WTC11 (cell line): ENCODE measurements at places on chromosomes 5 and 9.

- DNase-seq: no peak
Observed at GRCh38 chr9:26791274-26791673, 101.3 kb downstream of the CAAP1 start.

DNA sequence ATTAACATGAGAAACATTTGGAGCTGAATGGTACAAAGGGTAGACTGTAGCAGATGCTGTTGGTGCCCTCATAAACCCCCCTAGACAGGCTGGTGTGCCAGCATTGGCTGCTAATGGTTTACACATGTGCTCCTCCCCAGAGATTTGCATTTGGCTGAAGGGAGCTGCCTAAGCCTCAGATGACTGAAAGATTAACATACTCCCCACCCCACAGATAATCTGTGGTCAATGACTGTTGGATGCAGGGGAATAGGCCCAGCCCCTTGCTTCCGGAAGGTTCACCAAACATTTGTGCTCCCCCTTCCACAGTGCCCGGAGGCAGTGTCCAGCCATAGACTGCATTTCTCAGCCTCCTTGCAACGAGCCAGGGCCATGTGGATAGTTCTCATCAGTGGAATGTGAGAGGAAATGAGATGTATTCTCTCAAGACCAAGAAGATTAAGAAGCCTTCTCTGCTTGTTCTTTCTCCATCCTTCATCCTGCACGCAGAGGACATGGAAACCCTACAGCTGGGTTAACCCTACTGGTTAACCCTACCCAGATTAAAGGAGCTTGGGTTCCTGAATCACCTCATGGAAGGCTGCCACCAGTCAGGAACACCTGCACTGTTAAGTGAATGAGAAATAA, 79.6 kb downstream of the PHAX start:
- peak; percentile 28 for DNase-seq

- no peak for DNase-seq
Observed at GRCh38 chr9:131720330-131720729, 19.5 kb downstream of the RAPGEF1 start.

- DNase-seq: no peak
Observed at GRCh38 chr5:57577432-57578175, 95.0 kb upstream of the ACTBL2 start.

DNA sequence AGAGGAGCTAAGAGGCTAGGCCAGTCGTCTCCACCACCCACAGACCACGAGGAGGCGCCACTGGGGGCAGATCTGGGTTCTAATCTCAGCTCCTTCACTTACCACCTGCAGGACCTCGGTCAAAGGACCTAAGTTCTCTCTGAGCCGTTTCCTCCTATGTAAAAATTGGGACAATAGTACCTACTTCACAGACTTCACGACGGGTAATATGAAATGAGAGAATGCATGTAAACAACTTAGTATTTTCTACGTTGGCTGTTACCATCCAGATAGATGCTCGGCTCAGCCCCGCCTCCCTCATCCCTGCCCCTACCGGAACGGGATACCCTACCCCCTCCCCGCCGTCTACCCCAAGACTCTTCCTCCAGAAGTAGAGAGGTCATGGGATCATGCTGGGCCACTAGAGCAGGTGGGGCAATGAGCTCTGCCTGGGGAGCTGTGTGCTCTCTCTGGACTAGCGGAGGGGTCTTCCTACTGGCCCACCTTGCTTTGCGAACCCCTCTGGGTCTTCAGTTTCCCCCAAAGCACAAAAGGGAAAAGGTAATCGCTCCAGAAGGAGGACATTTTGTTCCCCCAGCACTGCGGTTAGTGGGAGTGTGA, 541 bp downstream of the GNPDA1 start:
- DNase-seq: peak; percentile 82

- no peak for DNase-seq
Observed at GRCh38 chr5:18744441-18744840, 1110.2 kb downstream of the TAF11L14 start.

DNA sequence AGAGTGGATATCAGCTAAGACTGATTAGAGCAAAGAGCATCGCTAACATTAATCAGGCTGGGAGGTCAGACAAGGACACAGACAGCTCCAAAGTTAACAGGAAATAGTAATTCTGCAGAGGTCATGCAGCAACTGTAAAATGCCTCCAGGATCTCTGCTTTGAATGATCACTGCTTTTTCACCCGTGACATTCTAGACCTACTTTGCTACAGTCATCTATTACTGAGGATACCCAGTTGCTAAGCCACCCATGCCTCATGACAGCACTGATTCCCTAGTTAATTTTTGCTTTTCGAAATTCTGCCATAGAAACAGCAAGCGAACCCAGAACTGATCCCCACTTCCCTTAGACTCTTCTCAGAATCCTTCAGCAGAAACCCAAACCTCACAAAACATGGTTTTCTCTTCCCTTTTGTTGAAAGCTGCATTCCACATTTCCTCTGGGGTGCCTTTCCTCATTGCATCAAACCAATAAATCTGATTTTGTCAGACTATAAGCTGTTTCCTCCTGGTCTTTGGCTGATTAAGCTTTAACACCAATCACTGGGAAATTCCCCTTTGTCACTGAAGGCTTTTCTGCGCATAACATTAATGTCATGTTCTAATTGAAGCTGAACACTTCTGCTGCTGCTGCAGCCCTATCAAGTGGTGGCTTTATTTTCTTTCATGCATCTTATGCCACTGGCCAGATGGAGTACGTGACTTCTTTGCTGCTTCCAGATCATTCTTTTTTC, 201.1 kb upstream of the CHD1 start:
- no peak for DNase-seq

DNA sequence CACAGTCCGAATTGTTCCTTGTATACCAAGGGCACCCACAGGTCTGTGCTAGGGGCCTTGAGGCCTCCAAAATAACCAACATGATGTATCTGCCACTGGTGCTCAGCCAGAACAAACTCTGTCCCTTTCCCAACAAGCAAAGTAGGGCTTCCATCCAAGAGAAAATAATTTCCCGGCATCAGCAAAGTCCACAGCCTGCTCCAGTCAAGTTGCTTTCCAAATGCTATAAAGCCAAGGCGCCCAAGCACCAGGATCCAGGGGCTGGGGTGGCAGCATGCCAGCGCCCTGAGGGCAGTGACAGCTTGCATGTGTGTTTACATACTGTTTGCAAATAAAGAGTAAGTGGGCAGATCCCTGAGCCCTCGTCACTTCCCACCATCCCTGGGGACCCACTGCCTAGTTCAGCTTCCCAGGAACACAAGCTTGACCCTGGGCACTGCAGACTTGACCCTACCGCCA, 155.9 kb downstream of the ERCC6L2 start:
- DNase-seq: no peak

DNA sequence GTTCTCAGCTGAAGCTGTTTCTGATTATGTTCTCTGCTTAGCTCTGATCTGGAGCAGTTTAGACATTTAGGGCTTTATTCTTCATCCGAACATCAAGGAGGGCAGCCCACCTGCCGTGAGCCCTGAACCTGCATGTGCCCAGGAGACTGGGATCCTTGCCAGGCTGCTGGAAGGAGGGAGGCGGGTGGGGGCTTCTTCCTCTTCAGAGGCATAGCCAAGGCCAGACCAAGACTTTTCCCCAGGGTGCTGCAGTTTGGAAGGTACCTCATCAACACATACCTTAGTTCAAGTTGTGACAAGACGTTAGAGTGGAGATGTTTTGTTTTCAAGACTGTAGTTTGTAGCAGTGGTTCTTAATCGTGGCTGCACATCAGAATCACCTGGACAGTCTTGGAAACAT, 64.9 kb downstream of the RALGPS1 start:
- no peak for DNase-seq

DNA sequence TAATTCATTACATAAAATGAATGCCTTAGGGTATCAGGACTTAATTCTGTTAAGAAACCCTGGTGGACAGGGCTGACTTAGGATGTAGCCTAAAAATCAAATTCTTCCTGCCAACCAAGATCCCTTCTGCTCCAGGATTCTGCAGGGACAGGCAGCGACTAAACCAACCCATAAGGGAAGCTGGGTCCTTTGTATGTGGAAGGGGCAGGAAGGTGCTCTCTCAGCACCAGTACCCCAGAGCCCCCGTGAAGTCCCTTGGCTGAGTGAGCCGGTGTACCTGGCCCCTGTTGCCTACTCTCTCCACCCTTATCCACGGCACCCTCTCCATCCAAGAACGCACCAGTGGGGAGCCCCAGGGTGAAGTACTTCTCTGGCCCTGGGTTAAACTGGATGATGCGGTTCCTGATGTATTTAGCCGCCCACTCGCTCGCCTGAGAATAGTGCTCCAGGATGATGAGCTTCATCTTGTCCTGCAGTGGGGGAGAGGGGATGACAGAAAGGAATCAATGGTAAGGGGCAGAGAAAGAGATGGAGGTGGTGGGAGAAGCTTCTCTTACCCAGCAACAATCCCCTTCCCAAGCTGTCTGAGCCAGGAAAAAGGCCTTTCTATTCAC, 1.1 kb downstream of the GNPDA1 start:
- DNase-seq: no peak

GRCh38 chr5:132222649-132223038, 5.0 kb downstream of the P4HA2 start:
- DNase-seq: no peak

DNA sequence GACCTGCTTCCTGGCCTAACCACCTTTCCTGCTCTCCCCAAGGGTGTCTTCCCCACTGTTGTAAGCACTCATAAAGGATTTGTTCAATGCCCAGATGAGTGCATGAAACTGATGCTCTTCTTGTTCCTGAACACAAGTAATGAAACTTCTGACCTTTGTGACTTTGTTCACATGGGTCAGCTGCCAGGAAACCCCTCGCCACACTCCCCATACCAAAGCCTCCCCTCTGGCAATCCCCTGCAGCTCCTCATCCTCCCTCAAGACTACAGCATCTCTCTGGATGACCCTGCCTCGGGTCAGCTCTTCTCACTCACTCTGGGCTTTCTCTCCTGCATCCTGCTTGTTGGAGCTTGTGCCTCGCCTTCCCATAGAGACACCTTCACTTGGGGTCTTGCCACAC, 72.2 kb upstream of the SPTLC1 start:
- DNase-seq: no peak

DNA sequence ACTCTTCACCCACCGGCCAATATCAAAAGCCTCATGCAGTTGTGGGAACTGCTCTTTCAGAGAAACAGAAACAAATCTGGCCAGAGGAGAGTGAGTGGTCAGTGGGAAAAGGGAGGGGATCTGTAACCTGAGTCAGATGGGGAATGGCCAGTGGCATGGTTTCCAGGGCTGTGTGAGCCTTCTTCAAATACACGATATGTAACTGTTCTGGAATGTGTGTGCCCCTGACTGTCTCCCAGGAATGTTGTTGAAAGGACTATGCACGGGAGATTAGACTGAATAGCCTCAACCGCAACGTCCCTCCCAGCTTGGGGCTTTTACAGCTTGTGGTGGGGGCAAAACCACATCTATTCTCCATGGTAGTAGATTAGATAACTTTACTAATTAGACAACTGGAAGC, 60.8 kb downstream of the SH3TC2 start:
- no peak for DNase-seq

DNA sequence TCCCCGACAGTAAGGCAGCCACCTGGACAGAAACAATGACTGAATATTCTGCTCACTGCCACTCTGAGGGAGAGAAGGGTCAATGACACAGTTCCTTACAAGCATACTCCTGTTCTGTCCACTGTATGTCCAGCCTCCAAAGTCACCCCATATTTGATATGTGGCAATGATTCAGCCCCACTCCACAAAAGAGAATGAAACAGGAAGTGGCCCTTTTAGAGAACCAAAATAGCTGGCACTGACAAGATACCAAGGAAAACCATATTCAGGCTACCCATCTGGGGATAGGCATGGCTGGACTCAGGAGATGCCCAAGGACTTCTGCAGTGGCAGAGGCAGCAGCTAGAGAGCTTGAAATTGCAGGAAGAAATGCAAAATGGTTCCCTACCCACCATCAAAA, 12.8 kb upstream of the GFRA3 start:
- DNase-seq: no peak

- no peak for DNase-seq
Observed at GRCh38 chr5:80565330-80565729, 4.8 kb downstream of the ANKRD34B start.

GRCh38 chr9:128151309-128152132, 2.3 kb downstream of the LCN2 start:
- DNase-seq: no peak

- DNase-seq: no peak
Observed at GRCh38 chr9:93130861-93131481, 3.1 kb downstream of the NINJ1 start.
